ENCODE measurements at places on chromosomes 1 and 21.

DNA sequence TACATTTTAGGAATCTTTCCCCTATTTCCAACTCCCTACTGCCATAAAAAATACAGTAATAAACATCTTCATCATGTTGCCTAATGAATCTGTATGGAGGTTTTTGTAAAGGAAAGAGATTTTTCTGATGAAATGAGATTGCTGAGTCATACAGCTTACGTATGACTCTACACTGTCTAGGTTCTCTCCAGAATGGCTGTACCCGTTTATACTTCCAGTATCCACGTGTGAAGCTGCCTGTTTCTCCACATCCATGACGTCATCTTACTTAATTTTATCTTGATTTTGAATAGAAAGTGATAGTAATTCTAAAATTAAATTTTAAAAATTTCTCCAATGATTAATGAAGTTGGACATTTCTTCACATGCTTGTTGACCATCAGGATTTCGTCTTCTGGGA is 103.7 kb downstream of the COQ8A start:
- no peak for DNase-seq

DNA sequence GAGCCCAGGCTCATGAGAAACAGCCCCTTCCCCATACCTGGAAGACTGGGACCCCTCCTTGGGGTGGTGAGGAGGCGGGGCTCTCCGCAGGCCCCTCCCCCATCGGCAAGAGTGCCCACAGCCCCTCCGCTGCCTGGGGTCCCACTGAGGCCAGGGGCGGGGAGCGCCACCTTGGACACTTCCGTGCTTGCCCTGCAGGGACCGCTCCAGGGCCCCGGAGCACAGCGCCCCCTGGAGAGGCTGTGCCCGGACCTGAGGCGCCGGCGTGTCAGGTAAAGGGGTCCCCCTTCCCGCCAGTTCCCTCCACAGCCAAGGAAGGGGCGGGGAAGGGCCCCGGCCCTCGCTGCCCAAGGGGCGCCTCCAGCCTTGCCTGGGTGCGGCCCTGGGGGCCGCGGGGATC is 21.5 kb downstream of the INAVA start:
- no peak for DNase-seq

- DNase-seq = no peak
These were observed 40.9 kb downstream of the LRRC8B start for GRCh38 chr1:89565521-89565920.

DNA sequence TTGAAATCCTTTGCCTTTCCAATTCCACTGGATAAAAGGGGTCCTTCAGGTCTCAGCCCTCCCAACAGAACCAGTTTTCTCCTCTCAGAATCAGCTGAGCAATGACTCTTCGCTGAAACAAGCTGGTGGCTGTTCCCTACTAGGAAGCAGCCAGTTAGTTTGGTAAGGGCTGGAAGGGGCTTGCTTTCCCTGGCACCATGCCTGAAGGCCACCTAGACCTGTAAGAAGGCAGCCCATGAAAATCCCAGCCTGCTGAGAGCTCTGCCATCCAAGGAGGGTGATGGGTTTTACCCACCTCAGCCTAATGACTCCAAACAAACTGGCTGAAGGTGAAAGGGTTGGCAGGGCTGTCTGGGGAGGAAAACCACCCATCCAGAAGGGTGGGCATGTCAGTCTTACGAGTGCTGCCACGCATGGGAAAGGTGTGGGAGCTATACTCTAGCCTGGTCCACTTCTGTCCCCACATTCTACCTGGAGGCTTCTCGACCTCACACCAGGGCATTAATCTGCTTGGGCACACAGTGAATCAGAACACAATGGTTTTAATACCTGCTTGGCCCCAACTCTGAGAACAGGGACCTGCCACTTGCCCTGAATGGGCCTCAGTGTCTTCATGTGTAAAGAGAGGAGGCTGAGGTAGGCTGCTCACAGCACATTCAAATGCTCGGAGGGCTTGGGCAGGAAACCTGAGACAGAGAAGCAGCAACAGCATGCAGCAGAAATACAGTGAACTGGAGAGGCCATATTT is 53.0 kb downstream of the CD46 start:
- no peak for DNase-seq

DNA sequence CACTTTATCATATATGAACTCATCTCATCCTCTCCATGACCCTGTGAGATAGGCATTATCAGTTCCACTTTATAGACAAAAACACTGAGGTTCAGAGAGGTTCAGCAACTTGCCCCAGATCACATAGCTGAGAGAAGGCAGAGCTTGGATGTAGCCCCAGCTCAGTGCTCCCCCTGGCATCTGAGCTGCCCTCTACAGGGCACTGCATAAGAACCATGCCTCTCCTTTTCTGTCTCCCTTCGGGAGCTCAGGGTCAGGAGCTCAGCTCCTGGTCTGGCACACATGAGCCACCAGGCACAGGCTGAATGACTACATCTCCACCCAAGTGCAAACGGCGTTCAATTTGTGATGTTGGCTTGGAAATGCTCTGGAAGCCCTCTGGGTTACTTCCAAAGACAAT is 16.9 kb downstream of the RAB7B start:
- no peak for DNase-seq

GRCh38 chr1:117582451-117582850 is 23.4 kb upstream of the TENT5C start:
- no peak for DNase-seq

GRCh38 chr1:65258106-65258505 is 51.2 kb upstream of the DNAJC6 start:
- DNase-seq = no peak

DNA sequence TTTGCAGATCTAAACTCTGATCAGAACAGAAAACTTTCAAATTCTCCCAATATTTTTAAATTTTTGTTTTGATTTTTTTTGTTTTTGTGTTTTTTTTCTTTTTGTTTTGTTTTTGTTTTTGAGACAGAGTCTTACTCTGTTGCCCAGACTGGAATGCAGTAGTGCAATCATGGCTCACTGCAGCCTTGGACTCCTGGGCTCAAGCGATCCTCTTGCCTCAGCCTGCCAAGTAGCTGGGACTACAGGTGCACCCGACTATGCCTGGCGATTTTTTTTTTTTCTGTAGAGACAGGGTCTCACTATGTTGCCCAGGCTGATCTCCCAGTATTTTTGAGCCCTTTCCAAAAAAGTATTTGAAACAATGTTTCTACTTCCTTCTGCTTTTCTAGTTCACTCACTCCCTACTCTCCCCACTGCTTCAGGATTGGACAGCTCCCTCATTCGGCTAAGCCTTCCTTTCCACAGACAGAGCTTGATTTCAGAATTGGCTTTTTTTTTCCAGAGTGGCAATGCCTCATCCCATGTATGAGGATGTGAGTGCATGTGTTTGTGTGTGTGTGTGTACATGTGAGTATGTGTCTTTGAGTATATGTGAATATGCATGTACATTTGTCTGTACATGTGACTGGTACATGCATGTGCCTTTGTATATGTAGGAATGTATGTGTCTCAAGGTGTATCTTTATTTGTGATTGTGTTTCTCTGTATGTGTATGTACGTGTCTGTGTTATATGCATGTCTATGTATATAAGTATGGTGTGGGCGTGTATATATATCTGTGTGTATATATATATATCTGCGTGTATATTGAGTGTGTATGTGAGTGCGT is 11.9 kb downstream of the LHX4 start:
- no peak for DNase-seq

DNA sequence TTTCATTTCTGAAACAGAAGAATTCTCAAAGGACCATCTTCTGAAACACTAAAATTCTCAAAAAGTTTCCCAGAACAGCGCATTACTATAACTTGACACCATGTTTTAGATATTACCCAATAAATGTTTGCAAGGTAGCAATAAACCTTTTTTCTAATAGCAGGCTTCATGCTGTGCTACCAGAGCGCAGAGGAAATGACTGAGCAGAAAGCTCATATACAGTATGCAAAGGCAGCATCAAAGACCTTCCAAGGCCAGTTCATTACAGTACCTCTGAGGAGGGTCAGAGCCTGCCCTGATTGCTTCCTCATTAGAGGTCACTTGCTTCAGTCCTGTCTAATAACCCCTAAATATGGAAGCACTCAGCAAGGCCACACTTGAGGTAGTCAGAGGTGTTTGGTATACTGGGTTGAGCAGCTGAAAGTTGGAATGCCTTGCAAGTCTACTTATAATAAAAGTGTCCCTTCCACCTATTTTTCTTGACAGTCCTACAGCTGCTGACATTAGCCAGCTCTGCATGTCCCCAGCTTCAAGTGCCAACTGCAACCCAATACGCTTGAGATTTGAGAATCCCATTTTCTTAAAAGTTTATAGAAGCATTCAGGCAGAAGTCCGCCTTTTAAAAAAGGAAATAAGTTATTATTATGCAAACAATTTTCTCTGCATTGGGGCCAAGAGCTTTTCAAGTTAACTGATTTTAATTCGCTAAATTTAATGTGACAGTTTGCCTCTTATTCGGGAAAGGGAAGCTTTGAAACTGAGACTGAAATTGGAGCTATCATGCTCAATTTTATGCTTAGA is 207.2 kb downstream of the ZC3H11B start:
- no peak for DNase-seq

DNA sequence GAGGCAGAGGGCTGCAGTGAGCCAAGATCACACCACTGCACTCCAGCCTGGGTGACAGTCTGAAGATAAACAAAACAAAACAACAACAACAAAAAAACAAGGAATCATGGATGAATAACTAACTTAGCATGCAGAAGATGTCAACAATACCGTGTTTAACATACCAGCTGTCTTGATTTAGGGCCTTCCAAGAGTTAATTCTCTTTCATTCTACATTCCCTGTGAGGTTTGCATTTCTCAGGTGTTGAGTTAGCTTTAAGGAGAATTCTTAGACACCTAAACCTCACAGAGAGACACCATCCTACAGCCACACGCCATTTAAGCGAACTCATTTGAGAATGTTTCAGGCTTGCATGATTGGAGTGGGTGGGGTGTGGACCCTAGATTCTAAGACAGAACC is 363.1 kb upstream of the RUNX1 start:
- DNase-seq = no peak

- no peak for DNase-seq
These were observed 36.9 kb upstream of the IFI16 start for GRCh38 chr1:158972841-158973240.

DNA sequence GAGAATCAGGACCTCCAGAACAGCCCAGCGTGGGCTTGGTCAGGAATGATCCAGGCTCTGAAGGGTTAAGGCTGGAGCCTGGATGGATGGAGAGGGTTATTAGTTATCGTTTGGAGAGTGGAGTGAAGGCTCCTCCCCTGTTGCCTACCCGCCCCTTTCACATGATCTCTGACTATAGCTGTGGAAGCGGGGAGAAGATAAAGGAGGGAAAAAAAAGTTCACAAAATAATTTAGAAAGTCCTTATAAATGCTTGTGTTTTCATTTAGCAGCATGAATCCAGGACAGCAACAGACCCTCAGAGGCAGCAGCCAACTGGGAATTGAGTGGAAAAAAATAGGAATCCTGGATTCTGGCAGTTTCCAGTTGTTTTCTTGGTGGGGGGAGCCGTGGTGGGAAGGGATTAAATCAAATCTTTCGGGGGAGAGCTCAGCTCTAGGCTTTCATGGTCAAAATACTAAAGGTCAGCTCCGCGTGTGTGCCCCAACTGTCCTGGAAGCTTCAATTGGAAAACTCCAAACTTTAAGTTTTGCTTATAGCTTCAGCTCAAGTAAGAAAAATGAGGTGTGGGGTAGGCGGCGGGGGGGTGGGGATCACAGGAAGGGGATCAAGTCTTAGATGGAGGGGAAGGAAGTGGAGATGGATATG is 595 bp upstream of the DDR2 start:
- no peak for DNase-seq

DNA sequence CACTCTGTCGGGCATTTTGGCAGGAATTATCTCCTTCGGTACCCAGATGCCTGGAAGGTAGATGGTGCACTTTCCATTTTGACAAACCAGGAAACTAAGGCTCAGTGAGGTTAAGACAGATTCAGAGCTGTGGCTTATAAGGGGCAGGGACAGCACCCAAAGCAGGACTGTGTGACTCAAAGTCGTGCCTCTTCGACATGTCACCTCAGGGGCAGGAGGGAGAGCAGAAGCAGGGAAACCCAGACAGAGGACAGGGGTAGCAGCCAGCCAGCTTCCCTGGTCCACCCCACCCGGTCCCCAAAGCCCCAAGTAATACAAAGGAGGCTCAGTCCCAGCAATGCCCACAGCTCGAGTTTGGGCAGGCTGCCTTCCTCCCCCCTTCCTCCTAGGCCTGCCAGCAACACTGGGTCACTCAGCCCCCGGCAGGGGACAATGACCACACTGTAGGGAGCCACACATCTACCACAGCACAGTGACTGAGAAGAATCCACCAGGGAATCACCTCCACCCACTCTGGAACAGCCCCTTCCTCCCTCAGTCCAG is 2.5 kb downstream of the RHOC start:
- DNase-seq = no peak

- no peak for DNase-seq
These were observed 409.3 kb downstream of the PTPRU start for GRCh38 chr1:29645586-29645985.

DNA sequence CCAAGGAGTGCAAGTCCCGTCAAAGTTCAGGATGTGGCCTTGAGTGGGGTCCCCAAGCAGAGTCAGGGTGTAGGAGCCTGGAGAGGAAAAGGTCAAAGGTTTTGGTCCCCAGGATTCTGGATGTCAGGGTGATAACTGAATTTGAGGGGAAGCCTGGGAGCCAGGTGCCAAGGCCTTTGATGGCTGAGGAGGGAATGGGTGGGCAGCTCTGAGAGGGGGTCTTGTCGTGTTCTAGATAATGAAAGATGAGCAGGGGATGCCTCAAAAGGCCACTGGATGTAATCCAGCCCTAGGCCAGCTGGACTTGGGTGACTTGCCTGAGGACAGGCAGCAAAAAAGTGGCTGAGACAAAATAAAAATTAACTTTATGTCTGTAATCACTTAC is 27.5 kb upstream of the KCNA2 start:
- no peak for DNase-seq

DNA sequence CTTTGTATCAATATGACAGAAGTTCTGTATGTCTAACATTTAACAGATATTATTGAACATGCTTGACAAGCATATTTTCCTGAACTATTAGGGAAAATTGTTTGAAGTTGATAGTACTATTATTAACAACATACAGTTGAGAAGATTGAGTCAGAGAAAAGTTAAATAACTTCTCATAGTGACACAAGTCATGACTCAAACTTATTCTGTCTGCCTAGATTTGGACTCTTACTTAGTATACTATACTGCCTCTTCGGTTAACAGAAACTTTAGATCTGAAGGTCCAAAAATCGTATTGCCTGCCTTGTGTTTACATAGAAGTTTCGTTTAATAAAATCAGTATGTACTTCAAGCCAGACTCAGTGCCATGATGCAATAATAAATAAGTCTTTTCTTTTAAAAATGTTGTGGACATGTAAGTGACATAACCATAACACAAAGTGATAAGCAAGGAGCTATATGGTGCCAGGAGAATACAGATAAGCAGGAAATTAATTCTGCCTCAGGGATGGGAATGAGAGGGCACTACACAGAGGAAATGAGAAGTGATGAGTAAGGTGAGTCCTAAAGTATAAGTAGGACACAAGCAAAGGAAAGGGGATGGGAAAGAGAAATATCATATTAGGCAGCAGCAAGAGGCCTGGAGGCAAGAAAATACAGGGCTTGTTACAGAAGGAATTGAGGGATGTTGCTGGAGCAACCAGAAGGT is 48.1 kb downstream of the LHX9 start:
- DNase-seq = no peak

GRCh38 chr21:37753122-37753599 is 163.1 kb downstream of the KCNJ6 start:
- DNase-seq = no peak
